ENCODE measurements at places on chromosomes 2 and 18.

DNA sequence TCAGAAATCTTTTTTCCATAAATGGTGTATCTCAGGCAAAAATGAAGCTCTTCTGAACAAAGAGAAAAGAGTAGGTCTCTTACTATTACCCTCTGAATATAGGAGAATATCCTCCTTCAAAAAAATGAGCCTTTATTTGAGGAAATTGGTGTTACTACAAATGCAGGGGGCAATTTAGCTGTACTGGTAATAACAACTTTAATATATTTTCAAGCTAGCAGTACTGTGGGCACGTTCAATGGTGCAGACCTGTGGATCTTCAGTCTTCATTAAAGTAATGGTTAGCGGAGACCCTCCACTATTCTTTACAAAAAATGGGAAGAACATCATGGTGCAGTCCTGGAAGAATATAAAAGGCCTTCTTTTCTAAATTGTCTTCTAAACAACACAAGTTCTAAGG, 661.3 kb downstream of the TMEM182 start:
- no peak for DNase-seq

- no peak for DNase-seq
These were observed 33.1 kb downstream of the ADRA2B start for GRCh38 chr2:96083064-96083939.

DNA sequence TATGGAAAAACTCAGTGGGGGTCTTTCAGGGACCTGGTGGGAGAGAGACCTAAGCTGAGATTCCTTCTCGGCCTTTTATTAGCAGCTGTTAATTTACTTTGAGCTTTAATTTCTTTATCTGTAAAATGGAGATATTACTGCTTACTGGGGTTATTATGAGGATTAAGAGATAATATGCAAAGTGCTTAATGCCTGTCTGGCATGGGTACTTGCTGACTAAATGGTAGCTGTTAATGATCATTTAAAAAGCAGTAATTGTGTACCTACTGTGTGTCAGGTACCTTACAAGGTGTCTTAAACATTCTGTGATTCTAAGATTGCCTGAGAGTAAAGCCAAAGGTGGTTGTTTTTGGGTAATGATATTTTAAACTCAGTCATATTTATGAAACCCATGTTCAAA, 2.6 kb downstream of the ITGA6 start:
- DNase-seq = no peak

DNA sequence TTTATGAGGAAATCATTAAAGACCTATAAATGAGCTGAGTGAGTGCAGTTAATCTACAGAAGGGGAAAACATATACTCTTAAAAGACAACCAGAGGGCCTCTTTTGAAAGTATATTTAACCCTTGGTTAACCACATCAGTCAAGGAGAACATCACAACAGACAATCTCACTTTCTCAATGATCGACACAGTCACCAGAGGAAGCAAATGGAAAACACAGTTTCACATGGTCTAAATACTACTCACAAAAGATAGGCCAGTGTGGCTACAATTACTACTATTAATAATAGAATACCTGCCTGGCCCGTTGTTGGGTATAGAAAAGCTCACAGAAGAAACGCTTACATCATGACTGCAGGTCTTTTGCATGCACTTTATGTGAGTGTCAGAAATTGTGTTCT, 426.2 kb downstream of the NCKAP5 start:
- no peak for DNase-seq

GRCh38 chr2:47298771-47299170, 104.2 kb upstream of the MSH2 start:
- no peak for DNase-seq

GRCh38 chr2:223532161-223532560, 70.0 kb downstream of the SCG2 start:
- DNase-seq = no peak

DNA sequence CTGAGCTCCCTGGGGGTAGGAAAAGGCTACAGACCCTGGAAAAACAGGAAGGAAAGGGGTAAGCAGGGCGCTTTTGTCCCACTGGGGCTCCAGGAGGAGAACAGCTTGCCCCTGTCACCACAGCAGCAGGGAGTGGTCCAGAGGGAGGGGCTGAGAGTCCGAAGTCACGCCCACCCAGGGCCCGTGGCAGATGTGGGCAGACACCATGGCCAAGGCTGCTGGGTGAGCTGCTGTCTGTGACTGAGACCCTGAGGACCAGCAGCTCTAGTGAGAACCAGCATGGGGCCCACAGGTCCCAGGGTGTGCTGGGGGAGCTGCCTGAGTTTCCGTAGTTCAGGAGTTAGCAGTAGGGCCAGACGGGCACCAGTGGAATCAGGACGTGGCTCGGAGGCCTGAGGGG, 162.0 kb downstream of the SPP2 start:
- DNase-seq = no peak

- DNase-seq = no peak
These were observed 73.9 kb downstream of the SOX11 start for GRCh38 chr2:5766056-5766455.

DNA sequence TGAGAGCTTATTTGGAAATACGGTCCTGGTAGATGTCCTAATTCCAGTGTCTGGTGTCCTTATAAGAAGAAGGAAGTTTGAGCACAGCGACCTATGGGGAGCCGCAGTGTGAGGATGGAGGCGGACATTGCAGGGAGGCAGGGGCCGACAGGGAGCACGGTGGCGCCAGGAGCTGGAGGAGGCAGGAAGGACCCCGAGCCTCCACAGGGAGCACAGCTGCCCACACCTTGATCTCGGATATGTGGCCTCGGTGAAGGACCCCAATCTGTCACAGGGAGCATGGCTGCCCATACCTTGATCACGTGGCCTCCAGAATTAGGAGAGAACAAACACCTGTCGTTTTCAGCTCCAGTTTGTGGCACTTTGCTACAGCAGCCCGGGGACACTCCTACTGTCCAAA, 461.6 kb upstream of the SALL3 start:
- DNase-seq = no peak

GRCh38 chr18:56509656-56510055, 128.7 kb downstream of the TXNL1 start:
- DNase-seq = no peak

GRCh38 chr18:30929718-30930117, 112.8 kb downstream of the DSC3 start:
- no peak for DNase-seq

GRCh38 chr2:69998761-69999160, 37.3 kb upstream of the ASPRV1 start:
- no peak for DNase-seq

DNA sequence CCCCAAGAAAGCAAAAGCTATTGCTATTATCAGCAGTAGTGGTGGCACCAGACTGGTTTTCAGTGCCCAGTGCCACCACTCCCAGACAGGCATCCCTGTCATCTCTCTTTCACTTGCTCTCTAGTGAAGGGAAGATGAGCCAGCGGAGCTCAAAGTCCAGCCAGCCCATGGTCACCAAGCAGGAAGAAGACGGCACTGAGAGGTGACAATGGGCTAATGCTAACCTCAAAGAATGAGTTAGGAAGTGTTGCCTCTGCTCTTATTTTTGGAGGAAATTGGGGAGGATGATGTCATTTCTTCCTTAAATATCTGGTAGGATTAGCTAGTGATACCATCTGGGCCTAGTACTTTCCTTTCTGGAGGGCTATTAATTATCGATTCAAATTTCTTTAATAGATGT, 1.7 kb downstream of the SP140 start:
- no peak for DNase-seq

- no peak for DNase-seq
These were observed 95.5 kb downstream of the CCDC102B start for GRCh38 chr18:68893354-68893753.

GRCh38 chr18:12421732-12422131, 14.0 kb downstream of the PRELID3A start:
- no peak for DNase-seq

- DNase-seq = no peak
These were observed 19.2 kb downstream of the RMP24 start for GRCh38 chr18:35991696-35992095.
